ENCODE measurements at places on chromosomes 6 and 20.

GRCh38 chr6:72825315-72825911, 203.5 kb downstream of the KCNQ5 start:
- no peak for DNase-seq

DNA sequence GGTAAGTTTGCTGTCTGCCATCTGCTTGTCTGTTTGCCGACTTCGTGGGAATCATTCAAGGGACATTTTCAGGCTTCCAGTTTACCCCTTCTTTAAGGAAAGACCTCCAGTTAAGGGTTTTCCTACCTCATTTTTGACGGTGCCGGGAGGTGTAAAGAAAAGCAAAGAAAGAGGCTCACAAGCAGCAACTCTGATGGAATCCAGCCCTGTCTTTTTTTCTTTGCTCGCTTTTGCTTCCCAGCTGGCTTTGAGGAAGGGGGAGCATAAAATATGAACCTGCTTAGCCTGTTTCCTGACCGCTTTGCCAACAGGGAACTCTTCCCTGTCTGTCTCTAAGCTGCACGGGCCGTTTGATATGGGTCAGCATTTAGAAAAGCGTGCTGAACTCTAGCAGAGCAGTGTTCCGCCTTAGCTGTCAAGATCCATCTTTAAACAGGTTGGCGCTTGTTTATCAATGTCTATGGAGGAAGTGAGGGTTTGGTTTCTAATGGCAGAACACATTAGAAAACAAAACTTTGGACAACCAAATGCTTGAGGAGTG, 13.8 kb downstream of the SYTL3 start:
- no peak for DNase-seq

DNA sequence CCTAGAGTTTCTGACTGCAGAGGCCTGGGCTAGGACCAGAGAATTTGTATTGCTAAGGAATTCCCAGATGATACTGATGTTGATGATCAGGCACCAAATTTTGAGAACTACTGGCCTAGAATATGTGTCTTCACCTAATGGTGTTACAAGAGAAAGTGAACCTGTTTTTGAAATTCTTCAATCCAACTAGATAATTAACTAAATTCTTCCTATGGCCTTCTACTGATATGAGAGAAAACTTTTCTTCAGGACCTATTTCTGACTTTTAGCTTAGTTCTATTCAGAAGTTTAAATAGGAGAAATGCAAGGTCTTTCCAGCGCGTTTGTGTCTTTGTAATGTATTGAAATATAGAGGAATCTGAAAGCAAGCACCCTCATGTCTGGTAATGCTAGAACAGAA, 7.3 kb downstream of the NKAIN2 start:
- no peak for DNase-seq

DNA sequence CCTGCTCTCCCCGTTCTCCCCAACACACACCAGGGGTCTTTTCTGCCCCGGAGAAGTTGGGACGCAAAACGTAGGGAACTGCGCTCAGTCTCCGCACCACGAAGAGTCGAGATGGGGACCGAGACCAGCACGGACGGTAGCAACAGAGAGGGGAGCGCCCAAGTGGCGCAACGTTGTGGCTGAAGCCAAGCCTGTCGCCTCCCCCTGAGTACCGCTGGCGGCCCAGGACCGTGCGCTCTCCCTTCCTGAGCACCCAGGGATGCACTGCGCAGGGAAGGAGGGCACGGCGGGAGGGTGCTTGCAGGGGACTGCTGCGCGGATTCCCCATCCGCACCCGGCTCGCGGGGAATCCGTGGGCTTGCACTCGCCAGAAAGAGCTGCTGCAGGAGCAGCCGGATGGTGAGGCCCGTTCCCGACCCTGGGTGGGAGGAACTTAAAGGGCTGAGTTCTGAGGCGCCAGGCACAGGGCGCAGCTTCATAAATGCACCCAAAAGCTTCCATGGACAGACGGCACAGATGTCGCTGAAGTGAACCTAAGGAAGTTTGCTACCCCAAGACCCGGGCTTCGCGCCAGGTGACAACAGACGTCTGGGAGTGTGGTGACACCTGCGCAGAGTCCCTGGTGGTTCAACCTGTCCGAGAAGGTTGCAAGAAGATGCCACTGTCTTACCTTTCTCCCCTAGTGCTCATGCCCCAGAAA, 178.7 kb downstream of the TBXT start:
- DNase-seq, result no peak

DNA sequence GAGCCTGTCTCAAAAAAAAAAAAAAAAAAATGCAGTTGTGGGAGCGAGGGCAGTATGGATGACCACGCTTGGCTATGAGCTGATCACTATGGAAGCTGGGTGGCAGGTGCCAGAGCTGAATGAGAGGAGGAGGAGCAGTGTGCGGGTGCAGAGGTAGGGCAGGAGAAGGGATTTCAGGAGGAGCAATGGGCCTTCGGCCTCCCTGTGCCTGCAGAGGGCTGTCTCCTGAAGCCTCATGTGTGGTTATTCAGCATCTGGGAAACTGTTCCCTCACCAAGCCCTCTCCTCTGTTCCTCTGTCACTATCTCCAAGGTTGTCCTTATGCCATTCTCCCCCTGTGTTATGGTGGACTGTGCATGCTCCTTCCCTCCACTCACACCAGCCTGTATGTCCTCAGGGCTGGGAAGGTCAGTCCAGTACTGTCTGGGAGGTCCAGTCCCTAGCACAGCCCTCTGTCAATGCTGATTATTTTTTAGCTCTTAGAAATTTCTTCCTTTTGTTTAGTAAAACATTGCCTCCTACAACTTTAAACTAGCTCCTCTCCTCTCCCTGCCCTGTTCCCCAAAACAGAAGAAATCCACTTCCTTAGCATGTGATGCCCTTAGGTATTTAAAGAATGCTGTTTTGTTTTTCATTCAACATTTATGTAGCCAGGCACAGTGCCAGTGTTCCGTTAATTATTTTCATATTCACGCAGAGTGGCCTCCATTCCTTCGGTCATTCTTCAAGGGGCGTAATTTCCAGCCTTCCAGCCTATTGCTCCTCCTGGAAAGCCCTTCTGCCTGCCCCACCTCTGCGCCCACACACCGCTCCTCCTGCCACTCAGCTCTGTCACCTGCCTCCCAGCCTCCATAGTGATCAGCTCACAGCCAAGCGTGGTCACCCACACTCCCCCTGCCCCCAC, 48.9 kb downstream of the CNBD2 start:
- no peak for DNase-seq

DNA sequence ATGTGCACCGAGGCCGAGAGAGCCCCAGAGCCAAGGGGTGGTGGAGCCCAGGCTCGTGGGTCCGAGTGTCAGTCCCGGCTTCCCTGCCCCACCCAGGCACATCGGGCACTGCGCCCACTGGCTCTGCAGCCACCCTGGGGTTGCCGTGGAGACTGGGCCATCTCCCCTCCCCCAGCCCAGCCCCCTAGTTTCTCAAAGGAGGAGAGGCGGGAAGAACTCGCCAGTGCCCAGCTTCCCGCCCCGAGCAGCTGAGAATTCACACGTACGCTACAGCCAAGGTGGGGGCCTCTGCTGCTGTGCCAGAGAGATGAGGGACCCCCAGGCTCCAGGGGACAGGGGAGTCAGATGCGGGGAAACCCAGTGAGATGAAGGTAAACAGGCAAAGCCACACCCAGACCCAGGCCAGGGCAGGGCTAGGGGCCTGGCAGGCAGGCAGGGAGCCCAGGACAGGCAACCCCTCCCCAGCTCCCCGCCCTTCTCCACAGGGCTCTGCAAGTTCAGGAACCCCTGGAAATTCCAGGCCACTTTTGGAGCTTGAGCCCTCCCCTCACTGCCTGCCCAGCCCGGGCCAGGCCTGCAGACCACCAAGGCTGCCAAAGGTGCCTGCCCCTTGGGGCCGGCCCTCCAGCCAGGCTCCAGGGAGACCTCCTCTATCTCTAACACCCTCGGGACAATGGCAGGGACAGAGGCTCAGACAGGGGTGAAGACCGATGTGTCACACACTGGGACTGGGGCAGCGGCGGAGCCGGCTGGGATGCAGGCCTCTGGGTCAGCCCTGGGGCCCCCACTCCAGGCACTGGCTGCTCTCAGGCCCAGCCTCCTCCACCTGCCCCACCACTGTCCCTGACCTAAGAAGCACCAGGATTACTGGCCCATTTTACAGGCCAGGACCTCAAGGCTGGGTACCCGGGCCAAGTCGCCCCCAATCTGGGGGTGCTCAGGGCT, 6.0 kb downstream of the LAMA5 start:
- no peak for DNase-seq

- DNase-seq, result no peak
Observed at GRCh38 chr6:37756135-37756534, 58.5 kb upstream of the MDGA1 start.

DNA sequence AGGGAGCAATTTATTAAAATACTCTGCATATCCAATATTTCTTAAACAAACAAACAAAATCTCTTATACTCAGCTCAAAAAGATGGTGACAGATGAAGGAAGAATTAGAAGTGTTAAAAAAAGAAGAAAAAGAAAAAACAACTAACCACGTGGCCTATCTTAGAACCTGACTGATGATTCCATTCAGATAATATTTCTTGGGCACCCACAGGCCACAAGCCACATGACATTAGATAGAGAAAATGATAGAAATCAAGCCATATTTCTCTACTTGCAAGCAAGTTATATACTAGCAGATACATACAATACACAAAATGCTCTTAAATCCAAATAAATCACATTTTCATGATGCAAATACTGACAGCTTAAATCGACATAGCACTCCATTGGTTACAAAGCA, 14.5 kb upstream of the RAMACL start:
- DNase-seq, result no peak

DNA sequence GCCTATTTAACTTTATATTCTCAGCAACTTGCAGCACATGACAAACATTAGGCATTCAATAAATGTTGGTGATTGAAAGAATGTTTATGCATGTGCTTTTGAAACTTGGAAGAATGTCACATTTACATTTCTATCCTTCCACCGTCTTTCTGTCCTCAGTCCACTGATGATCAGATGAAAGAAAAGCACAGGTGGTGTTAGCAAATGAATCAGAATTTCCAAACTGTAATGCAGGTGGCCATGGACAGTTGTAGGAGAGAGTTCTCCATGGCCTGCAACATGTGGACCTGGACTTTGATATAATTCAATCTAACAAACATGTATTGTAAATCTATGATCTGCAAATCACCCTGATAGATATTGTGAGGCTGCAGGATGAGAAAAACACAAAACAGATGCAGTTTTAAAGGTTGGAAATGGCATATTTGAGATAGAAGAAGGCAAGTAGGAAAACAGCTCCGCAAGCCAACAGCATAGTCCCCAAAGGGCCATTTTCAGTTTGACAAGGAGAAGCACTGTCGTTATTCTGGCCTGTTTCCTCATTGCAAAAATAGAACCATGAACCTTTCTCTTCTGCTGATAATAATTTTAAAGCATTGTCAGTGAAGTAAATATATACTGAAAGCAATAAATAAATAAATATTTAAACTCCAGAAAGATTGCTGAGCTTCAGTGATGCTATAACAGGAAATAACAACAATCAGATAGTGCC, 119.4 kb downstream of the AIG1 start:
- no peak for DNase-seq

DNA sequence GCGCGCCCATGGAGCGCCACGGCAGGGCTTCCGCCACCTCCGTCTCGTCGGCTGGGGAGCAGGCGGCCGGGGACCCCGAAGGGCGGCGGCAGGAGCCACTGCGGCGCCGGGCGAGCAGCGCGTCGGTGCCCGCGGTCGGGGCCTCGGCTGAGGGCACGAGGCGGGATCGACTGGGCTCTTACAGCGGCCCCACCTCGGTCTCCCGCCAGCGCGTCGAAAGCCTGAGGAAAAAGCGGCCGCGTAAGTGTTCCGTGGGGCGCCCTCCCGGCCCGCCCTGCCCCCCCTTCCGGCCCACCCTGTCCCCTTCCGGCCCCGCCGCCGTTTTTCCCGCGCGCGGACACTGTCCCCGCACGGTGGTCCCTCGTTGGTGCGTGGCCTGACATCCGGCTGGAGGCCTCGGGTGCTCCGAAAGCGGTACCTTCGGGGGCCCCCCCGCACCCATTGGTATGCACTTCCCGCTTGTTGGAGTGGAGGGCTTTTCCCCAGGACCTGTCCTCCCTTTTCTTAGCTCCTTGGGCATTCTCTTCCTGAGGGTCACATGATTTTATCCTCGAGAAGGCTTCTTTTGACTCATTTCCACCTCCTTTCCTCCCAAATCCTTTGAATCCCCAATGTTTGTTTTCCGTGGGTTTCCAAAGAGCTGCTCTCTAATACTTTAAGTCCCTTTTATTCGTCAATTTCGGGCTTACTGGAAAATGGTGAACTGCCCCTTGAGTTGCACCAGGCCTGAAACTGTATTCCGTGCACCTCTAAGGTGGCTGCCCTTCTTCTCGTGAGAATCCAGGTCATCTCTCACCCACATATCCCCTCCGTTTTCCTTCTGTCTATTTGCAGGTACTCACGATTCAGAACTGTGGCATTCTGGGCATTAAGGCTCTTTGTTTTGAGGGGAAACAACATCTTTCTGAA, 556 bp downstream of the PANK2 start:
- peak; percentile 18 for DNase-seq

GRCh38 chr6:148523551-148523950, 180.9 kb downstream of the SASH1 start:
- no peak for DNase-seq

GRCh38 chr6:34390531-34391472, 1.7 kb downstream of the NUDT3 start:
- no peak for DNase-seq

DNA sequence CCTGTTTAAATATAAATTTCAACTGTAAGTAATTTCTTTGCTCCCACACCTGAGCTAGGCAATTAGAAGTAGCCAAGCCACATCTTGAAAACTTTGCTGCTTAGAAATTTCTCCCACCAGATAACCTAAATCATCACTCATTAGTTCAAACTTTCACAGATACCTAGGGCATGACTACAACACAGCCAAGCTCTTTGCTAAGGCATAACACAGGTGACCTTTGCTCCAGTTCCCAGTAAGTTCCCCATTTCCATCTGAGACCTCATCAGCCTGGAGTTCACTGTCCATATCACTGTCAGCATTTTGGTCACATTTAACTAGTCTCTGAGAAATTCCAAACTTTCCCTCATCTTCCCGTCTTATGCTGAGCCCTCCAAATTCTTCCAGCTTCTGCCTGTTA, 79.8 kb upstream of the OPRM1 start:
- DNase-seq, result no peak
